ENCODE measurements at places on chromosomes 11 and 22. TPM values are rescaled to one million over a fixed set of nuclear protein-coding genes. Genes with fewer than 3 reads are reported as not detected.

DNA sequence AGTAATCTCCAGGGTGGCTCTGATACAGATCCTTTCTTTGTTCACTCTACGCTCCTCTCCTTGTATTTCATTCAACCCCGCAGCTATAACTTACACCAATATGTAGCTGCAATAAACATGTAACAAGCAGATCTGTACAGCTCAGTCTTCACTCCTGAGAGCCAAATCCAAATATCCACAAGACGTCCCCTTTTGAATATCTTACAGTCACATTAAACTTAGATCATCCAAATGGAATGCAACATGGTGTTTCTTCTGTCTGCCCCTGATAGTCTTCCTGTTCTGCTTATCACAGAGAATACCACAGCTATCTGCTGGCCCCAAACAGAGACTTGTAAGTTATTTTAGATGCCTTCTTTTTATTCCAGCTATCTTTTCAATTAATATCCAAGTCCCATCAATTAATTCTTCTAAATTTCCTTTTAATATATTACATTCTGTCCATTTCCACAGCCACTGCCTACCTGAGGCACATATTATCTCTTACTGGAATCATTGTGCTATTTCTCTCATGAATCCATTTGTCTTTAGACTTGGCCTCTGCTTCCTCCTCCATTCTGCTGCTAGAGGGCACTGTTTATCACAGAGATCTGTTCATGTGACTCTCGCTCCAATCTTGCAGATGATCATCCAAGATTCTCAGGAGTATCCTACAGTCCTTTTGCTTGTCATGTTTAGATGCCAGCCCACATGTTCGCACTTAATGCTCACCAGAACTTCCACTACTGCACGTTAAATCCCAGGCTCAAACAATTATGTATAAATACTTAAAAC lies 908.6 kb downstream of the NTM start:
- H3K4me1 ChIP-seq = no peaks in the 10 kb centered on the region
- no peak for DNase-seq
- H3K36me3 ChIP-seq = no peaks in the 10 kb centered on the region
- no peak overlapping the region for H3K4me3 ChIP-seq
- H3K27ac ChIP-seq = no peak overlapping the region
- H3K27me3 ChIP-seq = no peaks in the 10 kb centered on the region

- no peaks in the 10 kb centered on the region for H3K36me3 ChIP-seq
- H3K27ac ChIP-seq = no peak overlapping the region
Observed at GRCh38 chr11:88405853-88406252, 68.3 kb upstream of the CTSC start.

The OR52K2 gene
- not detected for total RNA-seq

DNA sequence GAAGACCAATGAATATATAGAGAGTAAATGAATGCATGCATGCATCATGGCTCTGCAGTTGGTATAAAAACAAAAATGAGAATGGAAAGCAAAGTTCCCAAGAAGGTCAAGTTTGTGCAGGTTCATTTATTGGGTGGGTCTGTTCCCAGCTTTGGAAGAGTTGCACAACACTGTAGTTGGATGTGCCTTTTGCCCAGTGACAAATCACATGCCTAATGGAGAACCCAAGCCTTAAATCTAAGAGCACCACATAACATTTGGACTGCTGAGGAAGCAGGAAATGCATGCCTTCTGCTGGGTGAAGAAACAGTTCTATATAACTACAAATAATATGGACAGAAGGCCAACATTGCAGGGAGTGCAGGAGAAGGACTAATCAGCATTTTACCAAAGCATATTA lies 30.6 kb downstream of the PRCP start:
- H3K27me3 ChIP-seq = no peaks in the 10 kb centered on the region
- H3K4me3 ChIP-seq = no peak overlapping the region
- no peaks in the 10 kb centered on the region for H3K4me1 ChIP-seq
- no peak for DNase-seq
- no peak overlapping the region for H3K27ac ChIP-seq

The KCNK4 gene
- total RNA-seq = not detected

GRCh38 chr11:11810764-11811726 lies 30.7 kb upstream of the USP47 start:
- H3K27ac ChIP-seq = no peak overlapping the region
- no peaks in the 10 kb centered on the region for H3K27me3 ChIP-seq
- no peaks in the 10 kb centered on the region for H3K36me3 ChIP-seq
- no peak for DNase-seq
- H3K4me3 ChIP-seq = no peak overlapping the region
- H3K4me1 ChIP-seq = no peaks in the 10 kb centered on the region

DNA sequence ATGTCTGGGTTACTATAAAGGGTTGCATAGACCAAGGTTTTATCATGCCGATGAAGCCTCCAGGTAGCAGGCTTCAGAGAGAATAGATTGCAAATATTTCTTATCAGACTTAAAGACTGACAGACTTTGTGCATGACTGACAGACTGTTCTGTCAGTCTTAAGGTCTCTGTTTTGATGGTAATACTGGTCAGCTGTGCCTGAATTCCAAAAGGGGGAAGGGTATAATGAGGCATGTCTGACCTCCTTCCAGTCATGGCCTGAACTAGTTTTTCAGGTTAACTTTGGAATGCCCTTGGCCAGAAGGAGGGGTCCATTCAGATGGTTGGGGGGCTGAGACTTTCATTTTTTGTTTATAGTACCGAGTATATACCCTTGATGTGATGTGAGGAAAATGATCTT lies 4.7 kb upstream of the KCTD14 start:
- H3K27ac ChIP-seq = no peak overlapping the region
- no peaks in the 10 kb centered on the region for H3K27me3 ChIP-seq
- no peak overlapping the region for H3K4me3 ChIP-seq
- peaks cover 3% of the 10 kb centered on the region for H3K4me1 ChIP-seq
- H3K36me3 ChIP-seq = no peaks in the 10 kb centered on the region

DNA sequence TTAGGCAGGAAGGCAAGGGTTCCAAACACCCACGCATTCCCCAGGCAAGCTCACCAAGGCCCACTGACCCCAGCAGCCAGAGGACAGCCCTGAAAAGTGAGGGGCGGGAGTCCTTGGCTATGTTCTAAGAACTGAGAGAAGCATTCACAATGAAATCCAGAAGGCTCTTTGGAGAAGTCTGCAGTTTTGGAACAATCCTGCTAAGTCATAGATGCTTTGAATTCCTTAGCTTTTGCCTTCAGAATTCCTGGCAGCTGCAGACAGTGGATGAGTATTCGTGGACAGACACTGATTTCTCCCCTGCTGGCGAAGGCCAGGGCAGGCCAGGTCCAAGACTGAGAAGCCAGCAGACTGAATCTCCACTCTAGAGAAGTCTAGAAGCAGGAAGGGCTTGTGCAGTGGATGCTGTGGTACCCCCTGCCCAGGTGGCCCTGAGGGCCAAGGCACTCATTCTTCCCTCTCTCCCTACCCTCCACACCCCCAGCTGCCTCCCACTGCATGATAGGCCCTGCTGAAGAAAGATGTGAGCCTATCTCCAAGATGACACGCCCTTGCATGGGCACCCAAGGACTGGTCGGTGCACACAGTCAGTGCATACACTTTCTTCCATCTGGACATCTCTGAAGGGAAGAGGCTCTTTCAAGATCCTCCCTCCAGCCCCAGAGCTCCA lies 133.2 kb upstream of the TEAD1 start:
- H3K4me1 ChIP-seq = no peaks in the 10 kb centered on the region
- no peaks in the 10 kb centered on the region for H3K36me3 ChIP-seq
- no peaks in the 10 kb centered on the region for H3K27me3 ChIP-seq
- peak overlapping the region; percentile 7 for H3K27ac ChIP-seq

- peak overlapping the region; percentile 15 for H3K27ac ChIP-seq
- no peaks in the 10 kb centered on the region for H3K4me1 ChIP-seq
- DNase-seq = peak; percentile 69
- no peaks in the 10 kb centered on the region for H3K27me3 ChIP-seq
- H3K36me3 ChIP-seq = no peaks in the 10 kb centered on the region
Observed at GRCh38 chr11:60985991-60986915, 14.8 kb downstream of the CD6 start.

DNA sequence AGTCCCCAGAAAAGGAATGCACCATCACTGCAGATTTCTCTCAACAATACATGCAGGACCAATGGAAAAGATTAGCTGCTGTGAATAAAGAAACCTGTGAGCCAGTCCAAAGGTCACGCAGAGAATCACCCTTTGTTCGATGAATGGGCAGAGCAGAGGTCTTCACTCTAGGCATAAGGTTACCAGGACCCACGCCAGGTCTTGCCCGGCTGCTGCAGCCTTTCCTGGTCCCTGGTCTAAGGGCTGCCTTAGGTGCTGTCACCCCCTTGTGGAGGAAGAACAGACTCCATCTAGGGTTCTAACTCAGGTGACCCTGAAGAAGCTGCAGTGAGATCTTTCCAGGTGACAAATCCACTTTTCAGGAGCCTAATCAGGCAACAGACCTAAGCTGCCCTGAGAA lies 29.0 kb upstream of the NAP1L4 start:
- no peak overlapping the region for H3K27ac ChIP-seq
- H3K4me1 ChIP-seq = no peaks in the 10 kb centered on the region
- H3K27me3 ChIP-seq = no peaks in the 10 kb centered on the region
- peaks cover 13% of the 10 kb centered on the region for H3K36me3 ChIP-seq
- DNase-seq = peak; percentile 44

DNA sequence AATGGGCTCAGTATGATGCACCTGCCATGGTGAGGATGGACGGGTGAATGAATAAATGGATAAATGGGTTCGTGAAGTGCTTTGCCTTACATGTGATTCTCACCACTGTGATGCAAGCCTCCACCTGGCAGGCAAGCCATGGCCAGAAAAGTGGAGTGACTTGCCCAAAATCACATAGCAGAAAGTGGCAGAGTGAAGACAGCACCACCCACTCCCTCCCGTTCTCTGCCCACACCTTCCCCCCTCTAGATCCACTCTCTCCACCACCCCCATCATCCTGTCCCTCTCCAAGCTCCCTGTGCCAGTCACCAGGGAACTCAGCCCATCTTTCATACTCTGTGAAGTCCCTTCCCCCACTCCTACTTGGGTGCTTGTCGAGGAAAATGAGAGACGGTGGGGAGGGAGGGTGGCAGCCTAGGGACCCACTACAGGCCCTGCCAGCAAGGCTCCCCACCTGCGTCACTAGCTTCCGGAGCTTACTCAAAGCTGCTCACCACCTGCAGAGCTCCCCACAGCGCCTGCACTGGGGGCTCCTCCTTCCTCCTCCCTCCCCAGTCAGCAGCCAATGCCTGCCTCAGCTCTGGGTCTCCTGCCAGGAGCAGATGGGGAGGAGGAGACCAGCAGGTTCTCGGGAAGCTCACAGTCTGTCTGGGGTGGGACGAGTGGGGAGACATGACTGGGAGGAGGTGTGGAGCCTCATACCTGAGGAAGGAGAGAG lies 82.3 kb downstream of the PDE2A start:
- H3K27me3 ChIP-seq = peaks cover 29% of the 10 kb centered on the region
- peaks cover 5% of the 10 kb centered on the region for H3K4me1 ChIP-seq
- DNase-seq = no peak
- no peak overlapping the region for H3K27ac ChIP-seq
- no peaks in the 10 kb centered on the region for H3K36me3 ChIP-seq
- H3K4me3 ChIP-seq = no peak overlapping the region

DNA sequence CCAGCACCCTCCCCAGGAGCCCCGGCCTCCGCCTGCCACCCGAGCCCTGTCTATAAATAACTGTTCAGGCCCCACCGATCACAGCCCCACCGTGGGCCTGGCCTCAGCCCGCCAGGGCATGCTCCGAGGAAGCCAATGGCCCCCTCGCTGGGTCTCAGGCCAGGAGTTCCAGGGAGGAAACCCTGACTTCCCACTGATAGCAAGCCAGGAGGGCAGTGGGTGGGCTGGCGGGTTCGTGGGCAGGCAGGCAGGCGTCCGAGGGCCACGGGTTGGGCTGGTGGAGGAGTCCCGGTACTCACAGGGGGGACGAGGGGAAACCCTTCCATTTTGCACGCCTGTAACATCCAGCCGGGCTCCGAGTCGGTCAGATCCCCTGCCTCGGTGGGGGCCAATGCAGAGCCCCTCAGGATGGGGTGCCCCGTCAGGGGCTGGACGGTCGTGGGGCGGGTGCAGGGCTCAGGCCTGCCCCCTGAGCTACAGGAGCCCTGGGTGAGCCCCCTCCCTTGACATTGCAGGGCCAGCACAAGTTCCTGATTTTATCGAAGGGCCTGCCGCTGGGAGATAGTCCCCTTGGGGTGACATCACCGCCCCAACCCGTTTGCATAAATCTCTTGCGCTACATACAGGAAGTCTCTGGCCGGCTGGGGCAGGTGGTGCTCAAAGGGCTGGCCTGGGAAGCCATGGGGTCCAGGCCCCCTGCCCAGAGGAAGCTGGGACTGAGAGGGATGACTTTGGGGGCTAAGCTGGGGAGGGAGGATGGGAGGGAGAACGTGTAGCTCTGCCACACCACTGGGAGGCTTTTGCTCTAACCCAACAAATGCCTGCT lies at the start of gene SPI1:
Gene SPI1, minus strand, starts transcription at position 538 of the 826 bp plus-strand sequence. Its CDS starts 194 bp downstream, at position 344.
- H3K4me3 ChIP-seq = peak within 1 kb of the TSS; percentile 30
- peak within 1 kb of the TSS; percentile 55 for H3K27ac ChIP-seq
- H3K27me3 ChIP-seq = no peaks in the 10 kb centered on the region
- H3K4me1 ChIP-seq = no peaks in the 10 kb centered on the region
- no peaks in the 10 kb centered on the region for H3K36me3 ChIP-seq
- peak; percentile 49 for DNase-seq

- no peaks in the 10 kb centered on the region for H3K4me1 ChIP-seq
- no peaks in the 10 kb centered on the region for H3K27me3 ChIP-seq
- DNase-seq = no peak
- H3K4me3 ChIP-seq = no peak overlapping the region
- no peaks in the 10 kb centered on the region for H3K36me3 ChIP-seq
- no peak overlapping the region for H3K27ac ChIP-seq
Observed at GRCh38 chr11:123527526-123527925, 97.5 kb downstream of the GRAMD1B start.

Measured in colonic mucosa (tissue), 4 donors.